ENCODE measurements at places on chromosomes 4 and X.

DNA sequence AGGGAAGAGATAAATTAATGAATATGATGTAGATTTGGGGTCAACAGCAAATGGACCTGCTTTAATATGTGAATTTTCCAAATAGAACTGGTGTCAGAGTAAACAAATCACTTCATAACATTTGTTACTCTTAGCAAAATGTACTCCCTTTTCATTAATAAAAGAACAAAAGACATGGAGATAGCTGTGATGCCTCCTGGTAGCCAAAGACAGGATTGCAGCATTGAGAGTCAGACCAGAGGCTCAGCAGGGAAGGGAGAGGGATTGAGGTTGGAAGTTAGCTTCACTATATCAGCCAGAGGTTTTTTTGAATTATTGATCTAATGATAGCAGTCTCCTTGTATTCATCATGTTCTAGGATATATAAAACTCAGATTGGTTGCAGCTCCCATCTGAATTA, 17.4 kb upstream of the RAB40A start:
- no peak for DNase-seq

DNA sequence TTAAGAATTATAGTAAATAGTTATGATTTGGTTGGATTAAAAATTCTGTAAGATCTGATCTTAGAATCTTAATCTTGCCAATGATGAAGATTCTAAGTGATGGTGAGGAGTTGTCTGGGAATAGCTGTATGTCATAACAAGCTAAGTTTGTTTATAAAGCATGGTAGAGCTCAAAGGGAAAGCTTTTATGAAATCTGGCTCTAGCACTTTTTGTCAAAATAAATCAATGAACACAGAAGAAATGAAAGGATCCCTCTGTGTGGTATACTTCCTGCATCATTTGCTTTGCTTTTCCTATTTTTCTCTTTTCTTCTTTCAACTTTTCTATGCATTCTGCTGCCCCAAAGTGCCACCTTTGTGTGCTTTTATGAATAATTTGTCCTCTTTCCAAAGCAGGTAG, 193.5 kb upstream of the FAT1 start:
- DNase-seq: no peak

GRCh38 chr4:102230194-102230593, 115.1 kb downstream of the SLC39A8 start:
- DNase-seq: no peak

GRCh38 chr4:137979938-137980337, 262.2 kb downstream of the SLC7A11 start:
- DNase-seq: no peak
